ENCODE measurements at places on chromosomes 2 and 18. TPM values are rescaled to one million over a fixed set of nuclear protein-coding genes. Genes with fewer than 3 reads are reported as not detected.

- no peak for DNase-seq
These were observed 127.4 kb downstream of the ARHGEF4 start for GRCh38 chr2:130963849-130964793.

DNA sequence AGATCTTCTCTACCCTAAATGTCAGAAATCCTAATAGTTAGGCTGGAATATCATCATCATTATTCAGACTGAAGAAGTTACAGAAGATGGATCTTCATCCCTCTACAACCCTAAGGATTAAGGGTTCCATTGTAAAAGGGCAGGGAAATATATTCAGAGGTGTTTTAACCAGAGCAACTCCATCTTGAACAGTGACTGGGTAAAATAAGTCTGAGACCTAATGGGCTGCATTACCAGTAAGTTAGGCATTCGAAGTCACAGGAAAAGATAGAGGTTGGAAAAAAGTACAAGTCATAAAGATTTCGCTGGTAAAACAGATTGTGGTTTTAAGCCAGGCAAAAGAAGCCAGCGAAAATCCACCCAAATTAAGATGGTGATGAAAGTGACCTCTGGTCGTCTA, 968.7 kb downstream of the CNTNAP5 start:
- DNase-seq = no peak

DNA sequence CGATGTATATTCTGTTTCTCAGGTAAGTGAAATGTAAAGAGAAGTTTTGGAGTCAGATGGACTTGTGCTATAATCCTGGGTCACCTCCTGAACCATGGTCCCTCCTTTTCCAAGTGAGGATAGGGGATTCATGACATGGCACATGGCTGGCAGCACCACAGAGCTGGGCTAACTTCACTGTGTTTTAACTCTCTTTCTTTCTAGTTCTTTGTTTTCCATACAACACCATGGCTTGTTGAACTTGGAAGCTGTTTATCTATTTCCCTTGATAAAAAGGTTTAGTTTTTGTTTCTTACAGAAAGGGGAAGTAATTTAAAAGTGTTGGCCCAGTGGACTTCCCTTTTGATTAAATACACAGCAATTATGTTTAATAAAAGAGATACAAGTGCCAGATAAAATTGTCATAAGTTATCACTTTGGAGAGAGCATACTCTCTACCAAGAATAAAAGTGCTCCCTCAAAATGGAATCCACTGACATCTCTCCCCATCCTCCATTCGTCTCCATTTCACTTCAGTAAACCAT, 90.4 kb downstream of the PLCL1 start:
- no peak for DNase-seq

- no peak for DNase-seq
These were observed 22.1 kb upstream of the RMDN2 start for GRCh38 chr2:37902991-37903390.

- no peak for DNase-seq
These were observed 57.1 kb downstream of the PXDN start for GRCh38 chr2:1687254-1687653.

DNA sequence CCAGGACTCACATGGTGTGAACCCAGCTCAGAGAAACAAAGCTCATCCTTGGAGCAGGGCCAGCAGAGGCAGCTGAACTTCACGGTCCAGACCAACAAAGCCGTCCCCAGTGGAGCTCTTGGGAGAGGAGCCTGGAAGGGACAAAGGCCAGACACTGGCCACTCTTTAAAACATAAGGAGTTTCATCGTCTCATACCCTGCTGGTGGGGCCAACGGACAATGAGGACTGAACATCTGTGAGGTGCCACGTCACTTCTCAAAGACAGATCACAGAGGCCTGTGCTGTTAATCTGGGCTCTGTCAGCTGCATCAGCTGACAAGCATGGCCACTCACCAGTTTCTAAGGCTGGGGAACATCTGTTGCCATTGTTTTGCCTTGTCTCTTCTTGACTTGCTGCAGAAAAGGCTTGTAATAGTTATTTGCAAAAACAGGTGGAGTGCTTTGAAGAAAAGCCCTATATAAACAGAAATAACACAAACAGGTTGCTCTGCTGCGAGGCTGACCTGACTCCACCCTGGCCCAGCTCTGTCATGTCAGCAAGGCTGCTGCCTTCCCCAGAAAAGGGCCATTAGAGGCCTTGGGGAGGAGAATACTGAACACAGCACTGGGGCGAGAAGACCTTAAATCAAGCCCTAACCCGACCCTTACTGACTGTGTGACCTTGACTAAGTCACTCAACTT, 68.1 kb upstream of the DAPL1 start:
- DNase-seq = no peak

The ZNF516 gene
- total RNA-seq = 7.9 TPM

The REEP1 gene
- total RNA-seq = 0.45 TPM

The KLHL14 gene
- not detected for total RNA-seq

The CD8B2 gene
- total RNA-seq = 0.76 TPM

The PROM2 gene
- 0.86 TPM for total RNA-seq
